BJ (cell line): ENCODE measurements at places on chromosomes 3 and 15. TPM values are rescaled to one million over a fixed set of nuclear protein-coding genes. Genes with fewer than 3 reads are reported as not detected.

TTC21A gene
- polyA plus RNA-seq, result 2.3 and 3.1 TPM in 2 replicates

FOXP1 gene
- polyA plus RNA-seq, result 32.3 and 37.0 TPM in 2 replicates

KBTBD13 gene
- not detected in 2 replicates for polyA plus RNA-seq

TRIM42 gene
- not detected in 2 replicates for polyA plus RNA-seq

GRK7 gene
- not detected in 2 replicates for polyA plus RNA-seq

SLC6A20 gene
- polyA plus RNA-seq, result not detected in 2 replicates

LRTM1 gene
- not detected in 2 replicates for polyA plus RNA-seq

CCDC9B gene
- 5.0 and 6.0 TPM in 2 replicates for polyA plus RNA-seq

SMAD6 gene
- polyA plus RNA-seq, result 2.5 and 3.8 TPM in 2 replicates

ECE2 gene
- polyA plus RNA-seq, result not detected in 2 replicates

ALG1L2 gene
- 0.33 TPM in 1 of 2 replicates, not detected in the other for polyA plus RNA-seq

OR5H15 gene
- not detected in 2 replicates for polyA plus RNA-seq

SQOR gene
- 40.6 and 47.5 TPM in 2 replicates for polyA plus RNA-seq

CPB1 gene
- not detected in 2 replicates for polyA plus RNA-seq

RASGRP1 gene
- polyA plus RNA-seq, result 4.2 and 4.3 TPM in 2 replicates

CYP1A2 gene
- polyA plus RNA-seq, result not detected in 2 replicates

SPATA12 gene
- polyA plus RNA-seq, result not detected in 2 replicates

FMN1 gene
- polyA plus RNA-seq, result 2.6 and 3.5 TPM in 2 replicates

KLHL40 gene
- polyA plus RNA-seq, result not detected in 2 replicates

NPAP1 gene
- not detected in 2 replicates for polyA plus RNA-seq

CHRNA5 gene
- 1.1 and 1.9 TPM in 2 replicates for polyA plus RNA-seq

SERINC4 gene
- polyA plus RNA-seq, result 0.04 TPM in 1 of 2 replicates, not detected in the other

CGNL1 gene
- polyA plus RNA-seq, result 0.06 and 0.09 TPM in 2 replicates

LRRIQ4 gene
- polyA plus RNA-seq, result not detected in 2 replicates

HIGD2B gene
- not detected in 2 replicates for polyA plus RNA-seq

CFAP100 gene
- not detected in 2 replicates for polyA plus RNA-seq

SNX33 gene
- polyA plus RNA-seq, result 17.3 and 23.5 TPM in 2 replicates

CX3CR1 gene
- 0.45 and 0.51 TPM in 2 replicates for polyA plus RNA-seq

CHAC1 gene
- polyA plus RNA-seq, result 107 and 155 TPM in 2 replicates

EPHB3 gene
- polyA plus RNA-seq, result 1.1 and 3.3 TPM in 2 replicates

GUCA1C gene
- not detected in 2 replicates for polyA plus RNA-seq

PCSK6 gene
- 0.29 and 0.42 TPM in 2 replicates for polyA plus RNA-seq

DNAH12 gene
- 0.01 TPM in 1 of 2 replicates, not detected in the other for polyA plus RNA-seq

GOLGA8S gene
- 0.01 and 0.04 TPM in 2 replicates for polyA plus RNA-seq

WDR93 gene
- polyA plus RNA-seq, result 0.15 and 0.17 TPM in 2 replicates

C15orf61 gene
- 2.3 and 3.1 TPM in 2 replicates for polyA plus RNA-seq

MORF4L1 gene
- polyA plus RNA-seq, result 199 and 373 TPM in 2 replicates

KLHDC8B gene
- 33.8 and 47.8 TPM in 2 replicates for polyA plus RNA-seq

HGD gene
- 0.11 and 0.15 TPM in 2 replicates for polyA plus RNA-seq

PPARG gene
- polyA plus RNA-seq, result 3.5 and 3.7 TPM in 2 replicates

ANKRD63 gene
- not detected in 2 replicates for polyA plus RNA-seq

UBAP1L gene
- polyA plus RNA-seq, result 0.72 and 1.0 TPM in 2 replicates

ZMYND10 gene
- polyA plus RNA-seq, result 0.65 and 1.3 TPM in 2 replicates

CHDH gene
- 0.13 and 0.18 TPM in 2 replicates for polyA plus RNA-seq

RASL12 gene
- polyA plus RNA-seq, result 0.12 and 0.16 TPM in 2 replicates

C2CD4A gene
- polyA plus RNA-seq, result not detected in 2 replicates

PLXNB1 gene
- 15.4 and 26.3 TPM in 2 replicates for polyA plus RNA-seq

GPR176 gene
- 241 and 319 TPM in 2 replicates for polyA plus RNA-seq

TMC3 gene
- not detected in 2 replicates for polyA plus RNA-seq

GOLGA6L7 gene
- polyA plus RNA-seq, result not detected in 2 replicates

BDH1 gene
- polyA plus RNA-seq, result 3.8 and 6.5 TPM in 2 replicates

REC114 gene
- polyA plus RNA-seq, result not detected in 2 replicates

MAGEL2 gene
- polyA plus RNA-seq, result 0.02 and 0.04 TPM in 2 replicates
